HEK293T (cell line): ENCODE measurements at places on chromosomes 5 and 9.

GRCh38 chr5:138102454-138103318, 18.9 kb downstream of the WNT8A start:
- DNase-seq, result no peak

DNA sequence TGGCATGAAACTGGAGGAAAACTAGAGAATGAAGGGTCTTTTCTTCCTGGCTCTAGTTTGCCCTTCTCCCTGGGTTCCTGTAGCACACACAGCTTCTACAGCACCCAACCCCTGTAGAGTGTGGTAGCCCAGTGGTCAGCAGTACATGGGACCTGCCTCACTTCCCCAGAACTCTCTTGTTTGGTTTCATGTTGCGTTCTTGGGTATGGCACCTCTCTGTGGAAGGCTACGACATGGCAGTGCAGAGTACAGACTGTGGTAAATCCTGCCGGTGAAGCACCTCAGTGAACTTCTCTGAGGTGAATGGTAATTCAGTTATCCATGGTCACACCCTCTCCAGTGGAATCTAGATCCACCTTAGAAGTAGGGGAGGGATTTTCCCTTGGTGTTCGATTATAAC, 105.5 kb downstream of the TLR4 start:
- no peak for DNase-seq

- DNase-seq, result no peak
These were observed 3.4 kb upstream of the CEP72 start for GRCh38 chr5:608429-609370.

DNA sequence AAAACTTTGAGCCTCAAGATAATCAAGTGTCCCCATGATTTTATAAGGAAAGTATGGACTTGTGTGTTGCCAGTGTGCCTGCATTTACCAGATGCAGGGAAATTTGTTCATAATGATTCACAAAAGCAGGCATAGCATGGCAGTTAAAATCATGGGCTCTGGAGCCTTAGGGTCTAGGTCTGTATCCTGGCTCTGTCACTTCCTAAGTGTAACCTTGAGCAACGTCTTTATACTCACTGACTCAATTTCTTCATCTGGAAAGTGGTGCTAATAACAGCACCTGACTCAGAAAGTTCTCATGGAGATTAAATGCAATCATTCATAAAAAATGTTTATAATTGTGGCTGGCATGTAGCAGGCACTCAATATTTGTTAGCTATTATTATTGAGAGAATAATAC, 234.9 kb downstream of the SAXO1 start:
- DNase-seq, result no peak

DNA sequence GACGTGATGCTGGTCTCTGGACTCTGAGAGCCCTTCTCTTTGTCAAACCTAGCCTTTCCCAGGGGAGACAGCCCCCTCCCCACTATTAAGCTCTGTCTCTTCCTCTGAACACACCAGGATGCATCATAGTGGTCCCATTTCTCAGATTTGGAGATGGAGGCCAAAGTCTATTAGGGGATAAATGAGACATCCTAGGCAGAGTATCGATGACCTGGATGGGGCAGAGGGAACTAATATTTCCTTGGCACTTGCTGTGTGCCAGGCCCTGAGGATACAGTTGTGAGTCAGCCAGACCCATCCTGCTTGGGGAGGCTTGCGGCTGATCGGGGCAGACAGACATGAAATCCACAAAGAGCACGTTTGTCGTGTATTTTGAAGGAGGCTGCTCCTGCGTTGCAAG, 5.2 kb downstream of the DNM1 start:
- DNase-seq, result no peak
